ENCODE measurements at places on chromosomes 2 and 18. TPM values are rescaled to one million over a fixed set of nuclear protein-coding genes. Genes with fewer than 3 reads are reported as not detected.
A peak's percentile ranks its signal among the peaks of the same experiment; 100 is the strongest.

GRCh38 chr2:159209341-159210306 is 76.9 kb downstream of the WDSUB1 start:
- DNase-seq: no peak

The GALNT5 gene
- 0.34 TPM for total RNA-seq

- no peak for DNase-seq
Observed at GRCh38 chr2:229176136-229176535, 95.0 kb downstream of the PID1 start.

The UGT1A4 gene
- total RNA-seq: not detected

The GAREM1 gene
- total RNA-seq: 7.4 TPM

DNA sequence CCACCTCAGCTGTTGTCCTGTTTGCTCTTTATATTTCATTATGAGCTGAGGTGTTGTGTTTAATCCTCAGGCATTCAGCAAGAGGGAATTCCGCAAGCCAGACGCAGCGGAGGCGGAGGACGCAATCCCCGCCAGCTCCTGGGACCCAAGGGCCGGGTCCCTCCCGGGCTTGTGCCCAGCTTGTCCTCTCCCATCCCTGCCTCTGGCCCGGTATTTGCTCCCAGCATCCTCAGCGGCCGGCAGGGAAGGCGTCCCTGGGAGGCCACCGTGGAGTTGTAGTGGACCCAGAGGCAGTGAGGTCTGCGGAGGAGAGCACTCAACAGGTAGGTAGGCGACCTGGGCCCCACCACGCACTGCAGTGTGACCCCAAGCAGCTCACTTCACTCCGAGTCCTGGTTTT is 42.5 kb upstream of the FOSL2 start:
- no peak for DNase-seq

The CD28 gene
- 0.11 TPM for total RNA-seq

The SETBP1 gene
- 9.6 TPM for total RNA-seq

GRCh38 chr2:80322311-80322920 is 17.9 kb upstream of the LRRTM1 start:
- peak; percentile 28 for DNase-seq
